ENCODE measurements at places on chromosomes 4 and X.

DNA sequence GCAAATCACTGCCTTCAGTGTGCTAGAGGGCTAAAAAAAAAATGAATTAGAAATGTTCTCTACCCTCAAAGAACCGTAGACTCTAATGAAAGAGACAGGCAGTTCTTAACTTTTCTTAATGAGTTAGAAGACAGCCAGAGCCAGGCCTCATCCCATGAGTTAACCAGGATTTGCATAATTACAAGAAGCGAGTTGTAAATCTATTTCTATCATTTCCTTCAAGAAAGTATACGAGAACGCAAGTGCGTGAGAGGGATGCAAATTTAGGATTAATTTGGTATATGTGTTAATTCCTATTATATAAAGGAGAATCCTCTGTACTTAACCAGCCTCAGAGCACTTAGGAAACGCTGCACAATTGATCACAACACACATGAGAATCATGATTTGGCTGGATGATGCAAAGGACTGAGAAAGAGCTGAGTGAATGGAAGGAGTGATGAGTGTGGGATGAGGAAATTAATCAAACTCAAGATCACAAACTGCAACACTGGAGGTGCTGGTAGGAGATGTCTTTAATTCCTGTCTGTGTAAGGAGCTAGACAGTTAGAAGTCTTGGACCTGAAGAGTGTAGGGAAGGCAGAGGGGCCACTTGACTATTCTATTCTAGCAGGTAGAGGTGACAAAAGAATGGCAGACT, 157.2 kb downstream of the ATP10D start:
- DNase-seq: no peak

- no peak for DNase-seq
Measured at GRCh38 chr4:99029852-99030251, 34.3 kb downstream of the METAP1 start.

GRCh38 chr4:83240379-83240875, 44.2 kb downstream of the COQ2 start:
- no peak for DNase-seq

DNA sequence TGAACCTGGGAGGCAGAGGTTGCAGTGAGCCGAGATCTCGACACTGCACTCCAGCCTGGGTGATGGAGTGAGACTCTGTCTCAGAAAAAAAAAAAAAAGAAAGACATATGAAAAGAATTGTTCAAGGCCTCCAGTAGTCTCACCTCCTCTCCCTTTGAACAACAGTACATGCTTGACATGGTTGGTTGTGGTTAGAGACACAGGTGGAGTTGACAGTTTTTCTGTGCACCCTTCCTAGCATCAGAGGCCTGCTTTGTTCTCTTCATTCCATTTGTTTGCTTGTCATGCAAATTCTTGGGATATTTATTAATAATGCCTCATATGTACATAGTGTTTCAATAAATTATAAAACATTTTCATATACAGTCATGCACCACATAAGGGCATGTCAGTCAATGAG, 18.3 kb upstream of the PDCL2 start:
- no peak for DNase-seq

- DNase-seq: no peak
Measured at GRCh38 chr4:185363251-185363650, 32.5 kb downstream of the LRP2BP start.

- DNase-seq: no peak
Measured at GRCh38 chr4:168361365-168362024, 42.9 kb upstream of the DDX60 start.
